ENCODE measurements at places on chromosomes 3 and 15. TPM values are rescaled to one million over a fixed set of nuclear protein-coding genes. Genes with fewer than 3 reads are reported as not detected.

DNA sequence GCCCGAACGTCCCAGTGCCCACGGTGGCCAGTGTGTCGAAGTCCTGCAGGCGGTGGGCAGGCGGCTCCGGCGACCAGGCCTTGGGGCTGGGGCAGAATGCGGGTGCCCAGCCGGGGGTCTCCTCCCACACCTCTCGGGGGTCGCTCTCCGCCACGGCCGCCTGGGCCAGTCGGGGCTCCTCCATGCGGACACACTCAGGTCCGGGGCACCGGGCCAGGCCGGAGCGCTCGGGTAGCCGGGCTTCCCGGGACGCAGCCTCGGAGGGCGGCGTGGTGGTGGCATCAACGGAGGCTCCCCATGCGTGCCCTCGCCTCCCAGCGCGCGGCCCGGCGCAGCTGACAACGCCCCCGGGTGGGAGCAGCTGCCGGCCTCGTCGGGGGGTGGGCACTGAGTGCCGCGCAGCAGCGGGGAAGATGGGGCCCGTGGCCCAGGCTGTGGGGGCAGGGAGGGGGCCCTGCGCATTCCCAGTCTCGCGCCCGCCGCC is 30.1 kb upstream of the CERS3 start:
- H3K36me3 ChIP-seq = peaks cover 4% of the 10 kb centered on the region
- no peak overlapping the region for H3K27ac ChIP-seq
- H3K27me3 ChIP-seq = no peaks in the 10 kb centered on the region
- no peak overlapping the region for H3K4me3 ChIP-seq
- no peak for DNase-seq

SLC6A1 gene
- not detected for total RNA-seq

- peaks cover 33% of the 10 kb centered on the region for H3K36me3 ChIP-seq
- no peak for DNase-seq
- H3K27me3 ChIP-seq = peaks cover 1% of the 10 kb centered on the region
- no peak overlapping the region for H3K27ac ChIP-seq
Observed at GRCh38 chr3:179732661-179733348, 80.0 kb downstream of the USP13 start.

- DNase-seq = no peak
- H3K27me3 ChIP-seq = peaks cover 2% of the 10 kb centered on the region
- peaks cover 31% of the 10 kb centered on the region for H3K36me3 ChIP-seq
- no peak overlapping the region for H3K4me3 ChIP-seq
- H3K4me1 ChIP-seq = peaks cover 15% of the 10 kb centered on the region
Observed at GRCh38 chr15:77111789-77112188, 40.9 kb upstream of the TSPAN3 start.

DNA sequence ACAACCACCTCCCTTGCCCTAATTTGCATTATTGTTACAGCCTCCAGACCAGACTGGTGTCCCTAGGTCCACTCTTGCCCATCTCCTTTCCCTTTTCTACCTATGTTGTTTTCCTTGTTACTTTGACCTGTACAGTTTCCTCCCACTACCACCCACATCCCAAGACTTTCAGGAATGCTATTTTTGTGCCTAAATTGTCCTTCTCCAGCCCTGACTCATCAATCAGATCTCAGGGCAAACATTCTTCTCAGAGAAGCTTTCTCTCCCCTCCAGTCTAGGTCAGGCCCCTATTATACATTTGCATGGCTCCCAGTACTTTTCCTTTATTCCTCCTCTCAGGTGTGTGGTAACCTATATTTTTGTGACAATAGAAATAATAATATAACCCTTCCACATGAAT is 241.5 kb downstream of the IGSF11 start:
- no peak overlapping the region for H3K4me3 ChIP-seq
- H3K27me3 ChIP-seq = no peaks in the 10 kb centered on the region
- no peak overlapping the region for H3K27ac ChIP-seq
- no peaks in the 10 kb centered on the region for H3K4me1 ChIP-seq
- DNase-seq = no peak
- H3K36me3 ChIP-seq = no peaks in the 10 kb centered on the region

KCNAB1 gene
- total RNA-seq = not detected

DNA sequence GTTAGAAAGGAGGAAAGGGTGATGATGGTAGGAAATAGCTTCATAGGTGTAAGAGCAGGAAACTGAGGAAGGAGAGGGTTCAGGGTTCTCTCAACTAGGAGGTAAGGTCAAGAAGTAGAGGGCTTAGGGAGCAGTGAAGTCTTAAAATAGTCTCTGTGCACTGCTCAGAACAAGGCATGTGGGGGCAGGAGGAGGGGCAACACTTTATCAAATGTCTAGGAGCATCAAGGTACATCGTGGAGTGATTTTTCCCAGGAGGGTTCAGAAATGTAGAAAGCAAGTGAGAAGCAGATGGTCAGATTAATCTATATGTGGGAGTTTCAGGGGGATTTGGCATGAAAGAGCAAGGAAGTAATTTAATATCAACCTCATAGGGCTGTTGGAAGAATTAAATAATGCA is 58.8 kb downstream of the TNIK start:
- peaks cover 9% of the 10 kb centered on the region for H3K36me3 ChIP-seq
- H3K4me1 ChIP-seq = peaks cover 16% of the 10 kb centered on the region
- H3K4me3 ChIP-seq = no peak overlapping the region
- no peaks in the 10 kb centered on the region for H3K27me3 ChIP-seq

DPP8 gene
- total RNA-seq = 31.0 TPM

SLC28A1 gene
- not detected for total RNA-seq

GOLGA6L9 gene
- total RNA-seq = 0.52 TPM

DAZL gene
- total RNA-seq = not detected

DLEC1 gene
- total RNA-seq = not detected

LOXL1 gene
- total RNA-seq = 287 TPM

DNA sequence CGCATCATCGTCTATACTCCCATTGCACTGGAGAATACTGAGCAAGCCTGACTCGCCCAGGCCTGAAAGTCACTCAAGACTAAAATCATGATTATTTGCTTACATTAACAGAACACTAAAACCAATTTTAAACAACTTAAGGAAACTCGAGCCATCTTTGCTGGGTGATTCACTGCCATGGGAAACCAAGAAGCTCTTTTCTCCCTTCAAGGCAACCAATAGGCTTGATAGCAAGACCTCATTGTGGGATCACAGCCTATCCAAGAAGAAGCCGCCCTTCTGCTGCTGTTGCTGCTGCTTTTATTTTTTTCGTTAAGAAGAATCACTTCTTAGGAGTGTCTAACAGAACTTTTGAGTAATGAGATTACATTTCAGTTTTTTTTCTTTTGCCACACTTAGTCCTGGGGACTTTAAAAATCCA is 479.4 kb downstream of the FOXP1 start:
- H3K4me1 ChIP-seq = peaks cover 85% of the 10 kb centered on the region
- H3K27me3 ChIP-seq = no peaks in the 10 kb centered on the region
- peak overlapping the region; percentile 99 for H3K27ac ChIP-seq
- peak; percentile 76 for DNase-seq

SLC26A6 gene
- total RNA-seq = 16.2 TPM

TF gene
- under 0.01 TPM for total RNA-seq

DNA sequence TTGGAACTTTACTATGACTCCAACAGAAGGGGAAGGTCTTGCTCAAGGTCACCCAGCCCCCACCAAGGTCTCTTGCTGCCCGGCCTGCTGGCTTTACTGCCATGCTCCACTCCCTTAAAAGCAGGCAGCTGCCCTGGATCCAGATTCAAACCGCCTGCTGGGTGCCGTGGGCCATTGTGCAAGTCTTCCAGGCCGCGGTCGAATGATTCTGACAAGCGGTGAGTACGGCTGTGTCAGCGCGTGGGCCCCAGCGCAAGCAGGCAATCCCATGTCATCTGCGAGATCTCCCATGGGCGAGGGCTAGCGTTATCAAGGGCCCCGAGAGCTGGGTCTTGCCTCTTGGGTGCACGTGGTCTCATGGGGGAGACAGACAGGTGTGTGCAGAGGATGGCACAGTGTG is 37.6 kb downstream of the CORO2B start:
- no peak overlapping the region for H3K4me3 ChIP-seq
- no peak overlapping the region for H3K27ac ChIP-seq
- peaks cover 2% of the 10 kb centered on the region for H3K27me3 ChIP-seq
- H3K36me3 ChIP-seq = no peaks in the 10 kb centered on the region
- H3K4me1 ChIP-seq = peaks cover 70% of the 10 kb centered on the region
- no peak for DNase-seq

GRCh38 chr3:40476478-40477470 is at the start of gene ZNF619:
Gene ZNF619, plus strand, starts transcription at chr3:40477122. Its CDS starts 858 bp downstream, at chr3:40477980.
- DNase-seq = peak; percentile 57
- H3K36me3 ChIP-seq = no peaks in the 10 kb centered on the region
- no peaks in the 10 kb centered on the region for H3K27me3 ChIP-seq
- H3K4me1 ChIP-seq = peaks cover 17% of the 10 kb centered on the region
- H3K4me3 ChIP-seq = peak within 1 kb of the TSS; percentile 97

FAM81A gene
- total RNA-seq = 0.08 TPM

PFN2 gene
- total RNA-seq = 460 TPM

GRCh38 chr3:115789481-115789880 is 166.2 kb downstream of the GAP43 start:
- no peaks in the 10 kb centered on the region for H3K36me3 ChIP-seq
- H3K4me3 ChIP-seq = peak overlapping the region; percentile 49
- no peaks in the 10 kb centered on the region for H3K27me3 ChIP-seq
- peaks cover 61% of the 10 kb centered on the region for H3K4me1 ChIP-seq
- peak overlapping the region; percentile 89 for H3K27ac ChIP-seq
- DNase-seq = no peak

GRCh38 chr15:61888074-61888780 is 172.0 kb downstream of the VPS13C start:
- H3K36me3 ChIP-seq = peaks cover 22% of the 10 kb centered on the region
- no peak for DNase-seq
- no peak overlapping the region for H3K4me3 ChIP-seq
- no peaks in the 10 kb centered on the region for H3K4me1 ChIP-seq
- H3K27ac ChIP-seq = no peak overlapping the region

GMPS gene
- total RNA-seq = 72.2 TPM

CCR8 gene
- total RNA-seq = not detected

DNA sequence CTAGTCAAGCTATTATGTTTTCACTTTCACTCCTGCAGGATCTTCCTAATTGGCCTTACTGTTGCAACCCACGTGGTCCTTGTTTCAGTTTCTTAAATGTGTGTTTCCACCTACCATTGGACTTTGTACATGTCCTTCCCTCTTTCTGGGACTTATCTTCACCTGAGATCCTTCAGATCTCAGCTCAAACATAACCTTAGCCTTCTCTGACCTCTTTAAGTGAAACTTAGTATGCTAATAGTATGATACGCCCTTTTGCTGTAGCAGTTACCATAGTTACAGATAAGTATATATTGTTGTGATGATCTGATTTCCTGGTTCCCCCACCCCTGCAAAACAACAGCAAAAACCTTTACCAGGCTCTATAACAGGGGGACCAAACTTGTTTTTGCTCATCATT is 35.2 kb downstream of the U2SURP start:
- H3K4me3 ChIP-seq = no peak overlapping the region
- no peak overlapping the region for H3K27ac ChIP-seq
- H3K36me3 ChIP-seq = peaks cover 16% of the 10 kb centered on the region
- H3K27me3 ChIP-seq = no peaks in the 10 kb centered on the region

GRCh38 chr3:99470841-99471240 is 167.6 kb upstream of the COL8A1 start:
- no peaks in the 10 kb centered on the region for H3K36me3 ChIP-seq
- DNase-seq = no peak
- no peak overlapping the region for H3K4me3 ChIP-seq

GRCh38 chr3:186143250-186143649 is 34.4 kb upstream of the ETV5 start:
- no peak overlapping the region for H3K27ac ChIP-seq
- H3K4me1 ChIP-seq = no peaks in the 10 kb centered on the region
- peaks cover 41% of the 10 kb centered on the region for H3K27me3 ChIP-seq

ROPN1 gene
- not detected for total RNA-seq

GRCh38 chr3:5187920-5188418 is 462 bp downstream of the EDEM1 start:
- peaks cover 44% of the 10 kb centered on the region for H3K4me1 ChIP-seq
- peak overlapping the region; percentile 91 for H3K27ac ChIP-seq
- no peaks in the 10 kb centered on the region for H3K27me3 ChIP-seq
- DNase-seq = peak; percentile 9

DNAH12 gene
- not detected for total RNA-seq

DNA sequence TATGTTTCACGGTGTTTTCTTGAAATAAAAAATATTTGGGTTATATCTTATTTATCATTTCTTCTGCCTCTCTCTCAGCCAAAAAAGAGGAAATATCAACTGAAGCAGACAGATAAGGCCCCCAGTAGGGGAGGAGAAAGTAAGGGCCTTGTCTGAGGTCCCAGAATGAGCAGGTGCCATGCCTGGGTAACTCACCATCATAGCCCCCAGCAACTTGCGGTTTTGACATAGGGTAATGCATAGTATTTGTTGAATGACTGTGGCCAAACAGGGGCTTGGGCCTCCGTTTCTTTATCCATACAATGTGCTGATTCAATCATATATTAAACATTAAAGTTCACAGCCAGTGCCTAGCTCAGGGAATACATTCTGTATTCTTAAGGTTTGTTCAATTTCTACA is 119.6 kb downstream of the ABI3BP start:
- no peak overlapping the region for H3K4me3 ChIP-seq
- H3K36me3 ChIP-seq = no peaks in the 10 kb centered on the region
- DNase-seq = no peak
- H3K27ac ChIP-seq = no peak overlapping the region
- H3K4me1 ChIP-seq = peaks cover 36% of the 10 kb centered on the region
- no peaks in the 10 kb centered on the region for H3K27me3 ChIP-seq

GRCh38 chr3:15681668-15682067 is 80.1 kb downstream of the BTD start:
- H3K27ac ChIP-seq = no peak overlapping the region
- no peaks in the 10 kb centered on the region for H3K27me3 ChIP-seq
- H3K4me3 ChIP-seq = no peak overlapping the region
- no peak for DNase-seq
- peaks cover 27% of the 10 kb centered on the region for H3K4me1 ChIP-seq

- H3K36me3 ChIP-seq = no peaks in the 10 kb centered on the region
- DNase-seq = peak; percentile 15
- H3K27me3 ChIP-seq = peaks cover 4% of the 10 kb centered on the region
Observed at GRCh38 chr15:67303490-67304363, 49.1 kb downstream of the IQCH start.

IRAK2 gene
- total RNA-seq = 2.6 TPM

DNA sequence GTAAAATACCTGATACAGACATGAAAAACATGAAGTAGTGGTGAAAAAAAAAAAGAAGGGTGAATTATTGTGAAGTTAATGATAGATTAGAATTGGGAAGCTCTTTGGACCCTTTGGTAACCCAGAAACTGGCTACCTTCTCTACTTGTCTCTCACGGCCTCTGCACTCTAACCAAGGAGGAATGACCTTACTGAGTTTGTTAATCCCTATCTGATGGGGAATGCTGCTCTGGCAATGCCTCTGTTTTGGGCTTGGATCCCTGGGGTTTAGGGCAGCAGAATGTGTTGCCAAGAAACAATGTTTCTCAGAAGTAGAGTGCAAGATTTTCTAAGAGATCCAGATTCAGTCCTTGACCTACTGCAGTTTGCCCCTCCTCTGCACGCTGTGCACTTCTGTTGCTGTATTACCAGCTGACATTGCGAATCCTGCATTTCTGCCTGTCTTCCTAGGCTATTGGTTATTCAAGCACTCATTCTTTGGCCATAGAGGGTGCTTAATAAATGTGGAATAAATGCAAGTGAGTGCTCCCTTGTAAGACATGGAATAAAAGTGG is 49.2 kb upstream of the MAP3K13 start:
- peaks cover 21% of the 10 kb centered on the region for H3K4me1 ChIP-seq
- DNase-seq = no peak
- peaks cover 20% of the 10 kb centered on the region for H3K36me3 ChIP-seq
- H3K4me3 ChIP-seq = no peak overlapping the region
- H3K27me3 ChIP-seq = no peaks in the 10 kb centered on the region
- no peak overlapping the region for H3K27ac ChIP-seq
